Endodermal cell (in vitro differentiated cells): ENCODE measurements at places on chromosomes 12 and 14. TPM values are rescaled to one million over a fixed set of nuclear protein-coding genes. Genes with fewer than 3 reads are reported as not detected.

DNA sequence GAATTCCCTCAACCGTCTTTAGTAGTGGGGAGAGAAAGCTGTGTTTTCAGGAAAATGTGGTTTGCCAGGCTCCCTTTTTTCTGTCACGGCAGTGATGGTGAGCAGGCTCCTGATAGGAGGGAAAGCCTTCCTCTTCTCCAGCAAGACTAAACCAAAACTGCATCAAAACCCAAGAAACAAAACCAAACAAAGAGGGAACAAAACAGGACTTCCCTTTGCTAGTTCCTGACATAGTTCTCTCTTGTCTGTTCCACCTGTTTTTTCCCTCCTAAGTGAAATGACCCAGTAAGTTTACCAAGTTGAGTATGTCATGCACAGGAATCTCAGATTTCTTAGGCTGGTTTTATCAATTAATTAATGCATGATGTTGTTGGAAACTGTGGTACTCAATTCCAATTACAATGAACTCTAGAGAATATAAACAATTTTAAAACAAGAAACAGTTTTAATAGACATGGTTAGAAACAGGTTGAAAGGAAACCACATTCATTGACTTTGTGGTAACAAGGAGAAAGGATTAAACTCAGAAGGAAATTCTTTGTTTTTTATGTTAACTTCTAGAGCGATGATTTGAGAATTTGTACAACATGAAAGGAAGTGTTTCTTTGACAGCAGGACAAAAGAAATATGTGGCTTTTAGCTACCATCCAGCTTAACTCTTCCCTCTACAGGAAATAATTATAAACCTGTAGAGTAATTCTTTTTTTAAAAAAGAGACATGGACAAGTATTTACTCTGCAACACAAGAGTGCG, 23.0 kb upstream of the CSRP2 start:
- no peak for DNase-seq

DNA sequence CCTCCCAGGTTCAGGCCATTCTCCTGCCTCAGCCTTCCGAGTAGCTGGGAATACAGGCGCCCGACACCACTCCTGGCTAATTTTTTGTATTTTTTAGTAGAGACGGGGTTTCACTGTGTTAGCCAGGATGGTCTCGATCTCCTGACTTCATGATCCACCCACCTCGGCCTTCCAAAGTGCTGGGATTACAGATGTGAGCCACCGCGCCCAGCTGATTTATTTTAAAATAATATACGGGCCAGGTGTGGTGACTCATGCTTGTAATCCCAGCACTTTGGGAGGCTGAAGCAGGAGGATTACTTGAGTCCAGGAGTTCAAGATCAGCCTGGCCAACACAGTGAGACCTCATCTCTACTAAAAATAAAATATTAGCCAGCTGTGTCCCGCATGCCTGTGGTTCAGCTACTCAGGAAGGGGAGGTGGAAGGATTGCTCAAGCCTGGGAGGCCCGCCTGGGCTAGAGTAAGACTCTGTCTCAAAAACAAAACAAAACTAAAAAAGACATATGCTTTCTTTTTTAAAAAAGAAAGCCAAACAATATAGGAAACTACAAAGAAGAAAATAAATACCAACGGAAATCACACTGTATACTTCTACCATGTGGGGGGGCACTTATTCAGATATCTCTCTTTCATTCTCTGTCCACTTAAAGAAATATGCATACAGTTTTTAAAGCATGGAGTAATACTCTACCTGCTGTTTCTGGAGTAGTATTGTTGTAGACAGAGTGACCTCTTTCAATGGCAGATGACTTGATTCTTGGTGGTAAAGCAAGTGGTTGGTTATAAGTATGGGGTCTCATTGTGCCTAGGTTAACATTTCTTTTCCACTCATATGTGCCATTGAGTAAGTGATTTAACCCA, 930 bp upstream of the MIA2 start:
- no peak for DNase-seq

DNA sequence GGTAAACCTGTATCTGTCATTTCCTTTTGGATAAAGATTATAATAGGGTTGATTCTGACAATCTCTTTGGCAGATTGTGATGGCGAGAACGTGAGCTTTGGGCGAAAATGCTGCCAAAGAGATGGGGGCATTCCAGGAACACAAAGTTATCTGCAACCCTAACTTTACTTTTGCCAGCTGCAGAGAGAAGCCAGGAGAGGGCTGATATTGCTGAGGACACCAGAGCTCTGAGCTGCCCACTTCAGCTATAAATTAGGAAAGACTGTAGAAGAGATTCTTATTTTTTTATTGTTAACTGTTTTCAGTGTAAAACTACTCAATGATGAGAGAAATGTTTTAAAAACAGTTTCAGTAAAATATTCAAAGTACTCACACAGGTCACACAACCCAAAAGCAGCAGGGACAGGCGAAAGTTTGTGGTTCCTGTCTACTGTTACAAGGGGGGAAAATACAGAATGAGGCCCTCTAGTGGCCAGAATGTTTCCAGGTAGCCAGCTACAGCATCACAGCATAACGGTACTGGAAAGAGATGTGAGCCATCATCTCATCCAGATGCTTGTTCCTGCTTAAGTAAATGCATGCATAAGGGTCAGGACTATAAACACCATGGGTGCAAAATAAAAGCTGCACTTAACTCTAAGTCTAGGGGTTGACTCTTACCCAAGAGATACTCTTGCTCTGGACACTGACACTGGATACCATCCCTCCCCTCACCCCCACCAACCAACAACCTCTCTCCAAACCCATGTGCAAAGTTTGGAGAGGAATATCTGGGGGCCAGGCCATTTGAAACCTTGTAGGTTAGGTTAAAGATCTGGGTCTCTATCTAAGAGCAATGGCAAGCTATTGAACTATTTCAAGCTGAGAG, 498.4 kb downstream of the RMST start:
- peak; percentile 89 for DNase-seq

- DNase-seq, result peak; percentile 99
Observed at GRCh38 chr12:121795034-121795968, 1.8 kb upstream of the RHOF start.

GRCh38 chr12:18684430-18684829, 53.4 kb downstream of the PLCZ1 start:
- DNase-seq, result no peak

GRCh38 chr12:38120438-38120837, 196.1 kb upstream of the ALG10B start:
- DNase-seq, result no peak

- no peak for DNase-seq
Observed at GRCh38 chr14:68953196-68953555, 25.9 kb downstream of the ACTN1 start.

DNA sequence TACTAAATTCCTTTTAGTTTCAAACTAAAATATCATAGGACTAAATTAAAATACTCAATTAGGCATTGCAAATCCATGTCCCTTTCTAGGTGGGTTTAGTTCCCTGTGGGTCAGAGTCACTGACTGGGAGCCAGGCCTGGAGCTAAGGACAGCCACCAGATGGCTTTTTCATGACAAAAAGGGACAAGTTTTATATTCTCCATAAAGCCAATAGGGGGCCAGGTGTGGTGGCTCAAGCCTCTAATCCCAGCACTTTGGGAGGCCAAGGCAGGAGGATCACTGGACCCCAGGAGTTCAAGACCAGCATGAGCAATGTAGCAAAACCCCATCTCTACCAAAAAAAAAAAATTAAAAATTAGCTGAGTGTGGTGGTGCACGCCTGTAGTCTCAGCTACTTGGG, 35.4 kb upstream of the EIF5 start:
- no peak for DNase-seq

GRCh38 chr12:89525305-89525823, 483 bp downstream of the POC1B start:
- peak; percentile 90 for DNase-seq

- no peak for DNase-seq
Observed at GRCh38 chr12:19190292-19191031, 60.9 kb downstream of the PLEKHA5 start.

- DNase-seq, result no peak
Observed at GRCh38 chr12:110555577-110556406, 27.3 kb downstream of the PPTC7 start.

DNA sequence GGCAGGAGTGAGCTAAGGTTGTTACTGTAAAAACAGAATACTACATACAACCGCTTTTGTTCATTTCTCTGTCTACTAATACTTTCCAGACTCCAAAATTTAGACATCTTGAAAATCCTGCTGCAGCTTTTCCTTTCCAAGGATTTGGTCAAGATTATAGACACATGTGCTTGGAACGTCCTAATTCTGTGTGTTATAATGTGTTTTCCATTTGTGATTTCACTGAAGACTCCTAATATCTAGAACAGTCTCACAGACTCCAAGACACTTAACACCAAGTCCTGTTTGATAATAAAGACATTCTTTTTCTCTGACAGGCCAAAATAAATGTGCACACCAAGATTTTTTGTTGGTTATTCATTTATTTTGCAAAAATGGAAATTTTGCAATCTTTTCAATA, 41.8 kb upstream of the TMTC2 start:
- DNase-seq, result no peak

DNA sequence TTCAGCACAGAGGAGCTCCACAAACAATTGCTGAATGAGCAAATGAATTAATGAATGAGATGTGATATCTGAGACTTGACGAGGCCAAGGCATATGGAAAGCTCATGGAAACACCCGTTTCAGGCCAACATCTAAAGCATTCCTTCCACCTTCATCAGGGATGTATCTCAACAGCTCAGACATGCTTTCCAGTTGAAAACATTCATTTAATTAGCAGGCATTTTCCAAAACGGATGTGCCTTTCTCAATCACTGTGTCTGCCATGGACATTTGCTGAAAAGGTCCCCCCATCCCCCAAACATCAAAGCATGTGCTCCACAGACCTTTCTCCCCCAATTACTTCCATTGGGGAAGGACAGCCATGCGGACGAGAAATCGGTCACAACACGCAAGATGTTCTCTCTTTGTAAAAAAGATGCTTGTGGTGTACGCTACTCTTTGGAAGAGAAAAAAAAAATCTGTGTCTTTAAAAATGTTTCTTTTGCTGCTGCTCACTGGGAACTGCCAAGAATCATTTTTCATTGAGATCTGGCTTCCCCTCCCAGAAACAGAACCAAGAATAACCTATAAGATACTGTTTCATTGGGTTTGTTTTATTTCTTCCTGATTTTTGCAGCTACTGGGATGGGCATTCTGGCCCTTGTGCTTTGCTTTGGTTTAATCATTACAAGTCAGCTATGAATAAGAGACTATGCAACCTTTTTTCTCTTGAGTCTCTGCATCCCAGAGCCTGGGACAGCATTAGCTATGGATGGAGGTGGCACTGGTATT, 528.2 kb downstream of the MED13L start:
- DNase-seq, result no peak

GRCh38 chr14:94163796-94164195, 10.3 kb upstream of the PPP4R4 start:
- DNase-seq, result peak; percentile 57

- DNase-seq, result no peak
Observed at GRCh38 chr12:58424735-58425392, 483.5 kb downstream of the ATP23 start.

DNA sequence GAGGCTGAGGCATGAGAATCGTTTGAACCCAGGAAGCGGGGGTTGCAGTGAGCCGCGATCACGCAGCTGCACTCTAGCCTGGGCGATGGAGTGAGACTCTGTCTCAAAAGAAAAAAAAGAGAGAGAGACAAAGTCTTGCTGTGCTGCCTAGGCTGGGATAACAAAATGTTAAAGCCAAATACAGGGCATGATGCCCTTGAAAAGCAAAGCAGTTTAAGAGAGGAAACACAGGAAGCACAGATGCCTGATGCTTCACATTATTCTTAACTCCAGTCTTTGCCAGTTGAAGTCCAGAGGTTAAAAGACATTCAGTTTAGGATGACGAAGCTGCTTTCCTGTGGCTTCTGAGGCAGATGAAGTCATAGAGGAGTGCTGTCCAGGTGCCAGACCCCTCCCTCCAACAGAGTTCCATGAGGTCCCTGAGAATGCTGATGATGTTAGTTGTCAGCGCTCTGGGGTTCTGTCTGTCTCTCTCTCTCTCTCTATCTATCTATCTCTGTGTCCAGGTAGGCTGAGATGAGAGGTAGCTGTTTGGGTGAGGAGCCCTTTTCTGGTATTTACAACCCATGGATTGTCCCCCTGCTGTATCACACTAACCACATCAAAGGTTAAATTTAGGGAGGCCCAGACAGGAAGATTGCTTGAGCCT, 4.9 kb upstream of the MRPL52 start:
- no peak for DNase-seq

DNA sequence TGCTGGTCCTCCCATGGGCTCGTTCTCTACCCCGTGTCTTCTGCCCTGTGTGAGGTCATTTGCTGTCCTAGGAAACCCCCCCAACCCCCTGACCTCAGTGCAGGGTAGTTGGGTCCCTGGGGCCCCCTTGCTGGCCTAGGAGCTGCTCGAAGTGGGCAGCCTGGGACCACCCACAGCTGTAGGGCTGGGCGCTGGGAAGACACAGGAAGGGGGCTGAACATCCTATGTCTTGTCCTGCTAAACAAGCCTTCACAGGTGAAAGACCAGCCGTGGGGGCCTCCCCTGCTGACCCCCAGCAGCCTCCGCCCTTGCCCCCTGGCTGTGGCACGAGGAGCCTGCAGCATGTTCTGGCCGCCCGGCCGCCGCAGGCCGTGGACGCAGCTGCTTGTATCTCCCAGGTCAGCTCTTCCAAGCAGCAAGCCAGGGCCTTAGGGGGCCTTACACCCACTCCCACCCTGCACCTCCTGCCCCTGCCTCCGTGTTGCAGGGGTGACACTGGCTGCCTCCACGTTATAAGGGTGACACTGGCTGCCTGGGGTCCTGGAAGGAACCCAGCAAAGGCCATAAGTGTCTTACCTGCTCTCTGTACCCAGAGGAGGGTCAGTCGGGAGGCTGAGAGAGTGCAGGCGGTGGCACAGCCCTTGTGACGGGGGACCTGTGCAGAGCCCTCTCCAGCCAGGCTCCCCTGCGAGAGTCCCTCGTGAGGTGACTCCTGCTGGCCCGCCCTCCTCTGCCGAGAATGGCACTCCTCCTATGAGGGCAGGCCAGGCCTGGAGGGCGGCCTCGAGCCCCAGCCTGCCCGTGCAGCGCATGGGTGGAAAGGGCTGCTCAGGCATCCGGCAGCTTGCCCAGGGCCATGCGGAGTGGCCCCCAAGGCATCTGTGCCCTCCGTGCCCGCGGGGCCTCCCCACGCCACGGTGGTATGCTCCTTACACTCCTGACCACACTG, 11.5 kb upstream of the TEX22 start:
- DNase-seq, result no peak

DNA sequence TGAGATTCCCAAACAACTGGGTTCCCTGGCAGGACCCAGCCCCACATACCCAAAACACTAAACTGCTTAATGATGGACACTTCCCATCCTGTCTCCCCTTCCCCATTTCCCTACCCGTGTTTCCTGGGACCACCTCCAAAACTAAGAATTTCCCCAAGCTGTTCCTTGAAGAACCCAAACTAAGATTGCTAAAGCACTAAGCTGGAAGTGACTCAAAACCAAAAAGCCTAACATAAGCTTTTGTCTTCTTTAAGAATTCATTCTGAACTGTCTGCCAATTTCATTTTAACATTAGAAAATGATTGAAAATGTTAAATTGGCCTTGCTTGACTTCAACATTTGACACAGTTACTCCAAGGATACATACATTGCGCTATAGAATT, 29.5 kb upstream of the STAB2 start:
- DNase-seq, result no peak

COCH gene
- 37.9 to 77.3 TPM (median 76.2 TPM) in 3 replicates for total RNA-seq

PELI2 gene
- 8.1 and 9.1 TPM in 2 replicates for total RNA-seq

TRPV4 gene
- 10.0 and 14.0 TPM in 2 replicates for total RNA-seq

WASHC3 gene
- total RNA-seq, result 17.3 to 26.5 TPM (median 18.8 TPM) in 3 replicates

MAP1LC3B2 gene
- total RNA-seq, result 0.80 to 2.9 TPM in 2 of 3 replicates, not detected in the other

PROX2 gene
- total RNA-seq, result not detected in 3 replicates

IFNG-AS1 gene
- not detected in 3 replicates for total RNA-seq

SLC10A1 gene
- total RNA-seq, result not detected in 2 replicates

ACVRL1 gene
- 0.36 and 0.42 TPM in 2 replicates for total RNA-seq

SIX6 gene
- not detected in 3 replicates for total RNA-seq

ITGB7 gene
- total RNA-seq, result 1.4 to 2.1 TPM (median 1.6 TPM) in 3 replicates
